Activated CD8-positive, alpha-beta memory T cell treated with anti-CD3 and anti-CD28 coated beads, Interleukin-2, amount 50 U/mL, for 48 hours (primary cell): ENCODE measurements at places on chromosomes 13 and 19.

DNA sequence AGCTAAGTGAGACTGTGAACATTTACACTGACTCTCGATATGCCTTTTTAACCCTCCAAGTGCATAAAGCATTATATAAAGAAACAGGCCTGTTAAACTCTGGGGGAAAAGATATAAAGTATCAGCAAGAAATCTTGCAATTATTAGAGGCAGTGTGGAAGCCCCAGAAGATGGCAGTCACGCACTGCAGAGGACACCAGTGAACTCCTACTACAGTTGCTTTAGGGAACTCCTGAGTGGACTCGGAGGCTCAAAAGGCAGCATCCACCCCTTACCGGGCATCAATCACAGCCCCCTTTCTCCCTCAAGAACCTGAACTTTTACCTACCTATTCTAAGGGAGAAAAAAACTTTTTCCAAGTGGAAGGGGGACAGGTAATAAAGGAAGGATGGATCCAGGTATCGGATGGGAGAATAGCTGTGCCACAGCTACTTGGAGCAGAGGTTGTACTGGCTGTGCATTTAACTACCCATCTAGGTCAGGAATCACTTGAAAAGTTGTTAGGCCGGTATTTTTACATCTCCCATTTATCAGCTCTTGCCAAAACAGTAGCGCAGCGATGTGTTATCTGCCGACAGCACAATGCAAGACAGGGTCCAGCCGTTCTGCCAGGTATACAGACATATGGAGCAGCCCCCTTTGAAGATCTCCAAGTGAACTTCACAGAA is 80.1 kb downstream of the ZNF486 start:
- no peak for DNase-seq

- DNase-seq, result no peak
Measured at GRCh38 chr19:49442354-49442753, 1.0 kb upstream of the SLC17A7 start.

DNA sequence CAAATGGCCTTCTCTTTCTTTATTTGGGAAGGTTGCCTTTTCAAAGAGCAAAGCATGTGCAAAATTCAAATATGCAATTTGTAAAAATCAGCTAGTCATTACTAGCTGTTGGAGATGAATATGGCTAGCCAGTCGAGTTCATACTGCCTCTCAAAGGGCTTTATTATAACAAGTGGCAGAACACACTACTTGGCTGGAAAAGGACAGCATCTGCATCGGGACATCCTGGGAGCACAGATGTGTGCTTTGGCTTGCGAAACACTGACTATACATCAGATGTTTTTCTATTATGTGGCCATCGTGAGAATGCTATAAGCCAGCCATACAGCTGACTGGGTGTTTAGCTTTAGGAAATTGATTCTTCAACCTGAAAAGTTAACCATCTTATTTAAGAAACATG is 424.2 kb downstream of the KCTD12 start:
- no peak for DNase-seq

DNA sequence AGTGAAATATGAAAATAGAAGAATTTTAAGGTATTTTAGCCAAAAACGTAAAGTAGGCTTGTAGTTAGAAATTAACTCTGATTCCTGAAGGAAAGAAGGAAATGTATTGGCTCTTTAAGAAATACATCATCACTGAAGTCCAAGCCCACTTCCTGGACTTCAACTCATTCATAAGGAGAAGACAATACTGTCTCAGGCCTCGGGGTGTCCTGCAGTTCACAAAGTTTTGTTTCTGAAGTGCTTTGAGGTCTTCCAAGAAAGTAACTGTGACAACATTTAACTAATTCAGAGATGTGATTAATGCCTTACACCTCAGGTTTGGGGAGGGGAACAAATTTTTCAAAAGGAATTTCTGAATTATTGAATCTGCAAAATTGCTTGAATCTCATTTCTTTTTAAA is 65.8 kb upstream of the STARD13 start:
- DNase-seq, result no peak

DNA sequence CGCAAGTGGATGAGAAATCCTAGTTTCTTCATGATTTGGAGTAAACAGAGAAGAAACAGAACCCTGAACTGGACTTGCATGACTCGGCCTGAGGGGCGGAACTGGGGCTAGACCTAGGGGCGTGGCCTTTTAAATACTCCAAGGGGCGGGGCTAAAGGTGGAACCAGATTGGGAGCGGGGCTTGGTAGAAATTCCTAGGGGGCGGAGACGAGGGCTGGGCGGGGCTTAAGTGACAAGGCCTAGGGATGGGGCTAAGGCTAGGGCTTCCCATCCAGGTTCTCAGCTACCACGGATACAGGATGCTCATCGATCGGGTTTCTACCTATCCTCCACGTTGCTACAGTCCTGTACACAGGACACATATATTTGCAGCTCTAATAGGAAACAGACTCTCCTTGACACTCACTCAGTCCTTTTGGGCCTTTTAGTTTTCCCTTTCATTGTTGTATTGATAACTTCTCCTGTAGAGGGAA is 372 bp upstream of the ZNF699 start:
- no peak for DNase-seq

- no peak for DNase-seq
Measured at GRCh38 chr13:108855737-108856387, 226.5 kb downstream of the MYO16 start.

DNA sequence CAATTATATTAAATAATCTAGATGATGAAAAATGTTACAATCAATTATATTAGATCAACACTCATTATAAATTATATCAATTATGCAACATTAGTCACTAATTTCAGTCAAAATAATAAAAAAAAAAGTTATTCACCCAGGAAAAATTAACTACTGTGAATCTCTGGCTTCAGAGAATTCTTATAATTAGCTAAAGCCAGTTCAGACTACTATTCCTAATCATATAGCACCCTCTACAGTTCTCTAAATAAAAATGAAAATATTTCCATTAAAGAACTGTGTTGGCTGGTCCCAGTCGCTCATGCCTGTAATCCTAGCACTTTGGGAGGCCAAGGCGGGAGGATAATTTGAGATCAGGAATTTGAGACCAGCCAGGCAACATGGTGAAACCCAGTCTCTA is 33.0 kb downstream of the XPO4 start:
- no peak for DNase-seq

- no peak for DNase-seq
Measured at GRCh38 chr13:85662186-85662585, 137.0 kb downstream of the SLITRK6 start.

- no peak for DNase-seq
Measured at GRCh38 chr13:43077906-43078305, 54.5 kb downstream of the DNAJC15 start.

GRCh38 chr19:40370997-40371801 is 18.8 kb downstream of the HIPK4 start:
- no peak for DNase-seq

DNA sequence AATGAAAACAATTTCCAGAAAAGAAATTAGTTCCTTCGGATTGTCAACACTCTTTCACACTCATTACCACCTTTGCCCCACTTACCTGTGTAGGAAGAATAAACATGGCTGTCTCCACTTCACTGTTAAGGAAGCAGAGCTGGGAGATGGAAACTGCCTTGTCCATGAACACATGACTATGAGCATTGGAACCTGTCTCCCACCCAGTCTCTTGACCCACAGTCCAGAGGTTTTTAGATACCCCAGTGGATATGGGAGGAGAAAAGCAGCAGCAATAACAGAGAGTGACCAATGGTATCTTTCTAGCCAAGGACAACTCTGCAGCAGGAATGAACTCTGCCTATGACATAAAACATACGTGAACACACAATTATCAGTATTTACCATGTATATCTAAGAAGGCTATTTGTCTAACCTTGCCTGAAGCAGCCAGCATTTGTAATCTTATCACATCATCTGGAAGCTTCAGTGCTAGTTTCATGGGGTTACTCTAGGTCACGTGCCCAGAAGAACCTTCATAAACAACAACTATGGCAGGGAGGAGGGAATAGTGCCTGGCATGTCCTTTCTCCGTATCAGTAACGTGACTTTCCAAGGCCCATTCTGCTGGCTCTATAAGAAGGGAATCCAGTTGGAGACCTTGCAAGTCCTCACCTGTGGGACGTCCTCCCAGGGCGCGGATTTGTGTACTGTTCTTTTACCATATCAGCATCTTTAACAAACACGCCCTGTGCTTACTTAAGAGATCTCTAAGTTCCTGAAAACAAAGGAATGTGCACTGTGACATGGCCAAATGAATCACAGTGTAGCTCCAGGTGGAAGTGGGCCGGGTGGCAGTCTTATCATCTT is 221.8 kb upstream of the UBL3 start:
- DNase-seq, result no peak
